Endothelial cell of umbilical vein (primary cell): ENCODE measurements at places on chromosomes 11 and 22. TPM values are rescaled to one million over a fixed set of nuclear protein-coding genes. Genes with fewer than 3 reads are reported as not detected.

The TMPRSS13 gene
- total RNA-seq = 0.46 TPM in 1 of 2 replicates, not detected in the other

- no peak for DNase-seq
These were observed 13.3 kb upstream of the KCNQ1OT1 start for GRCh38 chr11:2713094-2713493.

The INPP5J gene
- 0.49 and 0.65 TPM in 2 replicates for total RNA-seq

DNA sequence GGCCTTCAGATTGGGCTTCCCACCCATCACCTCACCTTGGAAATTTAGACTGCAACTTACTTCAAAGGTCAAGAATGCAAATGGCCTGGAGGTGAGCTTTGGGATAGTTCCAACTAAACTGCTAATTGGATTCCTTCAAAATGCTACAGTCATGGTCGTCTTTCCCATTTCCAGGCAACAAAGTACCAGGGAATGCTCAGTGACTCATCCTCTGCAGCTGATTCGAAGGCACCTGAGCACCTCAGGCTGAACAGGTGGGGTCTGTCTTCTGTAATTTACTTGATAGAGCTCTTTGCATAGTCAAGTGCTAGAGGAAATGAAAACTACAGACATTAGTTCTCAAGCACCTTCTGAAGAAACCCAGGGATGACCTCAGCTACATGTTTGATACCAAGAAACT is 20.5 kb upstream of the FSHB start:
- DNase-seq = no peak
